ENCODE measurements at places on chromosomes 7 and 10. TPM values are rescaled to one million over a fixed set of nuclear protein-coding genes. Genes with fewer than 3 reads are reported as not detected.

MMP21 gene
- total RNA-seq, result not detected

SLC16A12 gene
- 26.7 TPM for total RNA-seq

CACNB2 gene
- 12.5 TPM for total RNA-seq

HPSE2 gene
- total RNA-seq, result not detected

PRPF18 gene
- total RNA-seq, result 22.8 TPM

SPDYE6 gene
- total RNA-seq, result not detected

VPS26A gene
- 17.1 TPM for total RNA-seq

HOXA9 gene
- not detected for total RNA-seq

LGI1 gene
- not detected for total RNA-seq

OR2A5 gene
- not detected for total RNA-seq

C7orf57 gene
- not detected for total RNA-seq

MRC1 gene
- total RNA-seq, result 19.5 TPM

ENKUR gene
- not detected for total RNA-seq

DNA sequence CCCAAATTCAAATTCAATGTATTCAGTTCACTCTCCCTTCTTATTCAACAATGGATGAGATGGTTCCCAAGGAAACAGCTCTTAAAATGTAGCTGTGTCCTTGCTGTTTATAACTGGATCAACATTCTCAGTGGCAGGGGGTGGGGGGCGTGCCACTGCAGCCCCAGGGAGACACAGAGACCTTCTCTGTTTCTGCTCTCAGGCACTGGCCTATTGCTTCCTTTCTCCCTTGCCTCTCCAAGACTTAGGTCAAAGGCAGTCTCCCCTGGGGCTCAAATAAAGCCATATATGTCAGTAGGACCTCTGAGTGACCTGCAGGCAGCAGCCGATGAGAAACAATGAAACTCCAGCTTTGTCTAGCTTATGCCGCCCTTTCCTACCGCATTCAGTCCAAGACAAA lies 20.7 kb downstream of the VSTM4 start:
- DNase-seq, result no peak

DNA sequence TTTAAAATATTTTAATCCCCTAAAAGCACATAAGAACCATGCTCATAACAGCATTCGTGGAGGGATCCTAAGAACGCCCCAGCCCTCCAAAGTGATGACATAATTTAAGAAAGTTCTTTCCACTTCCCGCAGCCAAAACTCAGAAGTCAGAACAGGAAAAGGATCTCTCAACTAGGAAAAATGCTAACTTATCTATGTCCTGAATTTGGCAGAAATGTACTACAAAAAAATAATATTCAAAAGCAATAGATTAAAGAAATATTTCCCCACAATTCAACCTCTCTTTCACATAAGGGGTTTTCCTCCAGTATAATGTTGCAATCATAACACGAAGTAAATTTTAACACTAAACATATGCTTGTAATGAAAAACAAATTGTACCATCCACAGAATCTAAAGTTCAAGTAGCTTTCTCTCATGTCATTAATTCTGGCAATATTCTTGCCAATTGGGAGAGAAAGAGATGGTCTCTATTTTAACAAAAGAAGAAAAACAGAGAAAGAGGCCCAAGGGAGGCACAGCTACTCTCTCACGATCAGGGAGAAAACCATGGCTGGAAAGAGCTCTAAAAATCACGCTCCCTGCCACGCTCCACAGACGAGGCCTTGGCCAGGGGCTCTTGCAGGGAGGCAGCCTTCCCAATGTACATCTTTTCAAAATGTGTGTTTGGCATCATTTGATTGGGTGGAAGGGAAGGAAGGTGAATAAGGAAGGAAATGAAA lies 22.9 kb downstream of the ASB13 start:
- no peak for DNase-seq

GRCh38 chr7:158707610-158708009 lies 3.0 kb upstream of the NCAPG2 start:
- no peak for DNase-seq

DNA sequence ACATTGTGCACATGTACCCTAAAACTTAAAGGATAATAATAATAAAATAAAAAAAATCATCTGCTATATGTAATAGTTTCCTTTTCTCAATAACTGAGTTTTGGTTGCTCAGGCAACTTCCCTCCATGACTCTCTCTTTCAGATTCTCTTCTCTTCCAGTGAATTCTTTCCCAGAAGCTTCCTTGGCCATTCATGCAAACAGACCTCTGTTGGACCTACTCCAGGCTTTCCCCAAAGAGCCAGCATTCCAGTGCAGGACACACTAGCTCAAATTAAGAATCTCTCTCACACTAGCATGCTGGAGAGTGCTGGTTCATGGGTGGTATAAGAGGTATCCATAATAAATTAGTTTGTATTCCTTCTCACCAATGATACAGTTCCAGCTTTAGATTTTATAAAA lies 31.0 kb upstream of the ZEB1 start:
- DNase-seq, result no peak

GRCh38 chr7:30880125-30880720 lies 31.4 kb upstream of the AQP1 start:
- DNase-seq, result no peak

- no peak for DNase-seq
These were observed 606.2 kb upstream of the TEX47 start for GRCh38 chr7:89401690-89402089.

DNA sequence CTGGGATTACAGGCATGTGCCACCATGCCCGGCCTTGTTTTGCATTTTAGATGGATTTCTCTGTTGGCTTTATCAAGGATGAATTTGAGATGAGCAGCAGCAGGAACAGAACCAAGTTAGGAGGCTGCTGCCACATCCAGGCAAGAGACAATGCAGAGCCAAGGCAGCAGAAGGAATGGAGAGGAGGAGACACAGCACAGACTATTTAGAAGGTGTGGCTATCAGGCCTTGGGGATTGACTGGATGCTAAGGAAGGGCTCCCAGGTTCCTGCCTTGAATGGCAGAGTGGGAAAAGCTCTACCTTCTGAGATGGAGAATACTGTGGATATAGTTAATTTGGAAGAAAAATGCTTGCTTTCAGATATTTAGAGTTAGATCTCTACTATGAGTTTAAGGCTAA lies 484.7 kb upstream of the C7orf33 start:
- no peak for DNase-seq

- no peak for DNase-seq
These were observed 350.2 kb downstream of the GATA3 start for GRCh38 chr10:8404721-8405120.

- DNase-seq, result no peak
These were observed 72.6 kb downstream of the PDSS1 start for GRCh38 chr10:26770069-26770468.

- no peak for DNase-seq
These were observed 31.8 kb downstream of the EZH2 start for GRCh38 chr7:148852272-148852671.

GRCh38 chr7:84251277-84251781 lies 56.7 kb upstream of the SEMA3A start:
- no peak for DNase-seq

DNA sequence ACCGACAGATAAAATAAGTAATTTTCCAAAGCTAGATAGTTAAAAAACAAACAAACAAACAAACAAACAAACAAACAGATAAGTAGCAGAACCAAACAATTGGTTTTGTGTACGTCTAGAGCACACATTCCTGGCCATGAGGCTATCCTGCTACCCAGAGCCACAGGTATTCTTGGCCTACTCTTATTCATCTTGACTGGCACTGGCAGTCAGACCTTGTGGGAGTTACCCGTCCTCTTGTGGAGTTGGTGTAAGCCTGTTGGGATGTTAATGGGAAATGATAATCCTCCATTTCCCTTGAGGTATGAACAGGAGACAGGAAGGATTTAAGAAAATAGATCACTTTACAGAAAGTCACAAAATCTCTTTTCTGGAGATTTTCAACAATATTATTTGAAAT lies 142.4 kb upstream of the MEOX2 start:
- no peak for DNase-seq

DNA sequence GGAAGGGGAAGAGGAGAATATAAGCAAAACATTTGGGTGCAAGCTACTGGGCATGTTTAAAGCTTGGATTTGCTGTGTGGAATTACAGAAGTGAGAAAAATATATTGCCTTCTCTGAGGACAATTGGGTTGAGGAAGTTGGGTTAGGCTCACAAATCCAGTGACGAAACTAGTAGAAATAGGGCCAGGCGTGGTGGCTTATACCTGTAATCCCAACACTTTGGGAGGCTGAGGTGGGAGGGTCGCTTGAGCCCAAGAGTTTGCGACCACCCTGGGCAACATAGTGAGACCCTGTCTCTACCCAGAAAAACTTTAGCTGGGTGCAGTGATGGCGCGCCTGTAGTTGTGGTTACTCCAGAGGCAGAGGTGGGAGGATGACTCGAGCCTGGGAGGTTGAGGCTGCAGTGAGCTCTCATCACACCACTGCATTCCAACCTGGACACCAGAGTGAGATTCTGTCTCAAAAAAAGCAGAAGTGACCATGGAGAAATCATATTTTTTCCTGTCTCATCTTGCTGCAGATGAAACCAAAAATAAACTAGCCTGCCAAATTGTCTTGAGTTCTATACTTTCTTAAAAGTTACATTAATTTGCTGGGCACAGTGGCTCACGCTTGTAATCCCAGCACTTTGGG lies 22.4 kb downstream of the NRBF2 start:
- DNase-seq, result no peak

DNA sequence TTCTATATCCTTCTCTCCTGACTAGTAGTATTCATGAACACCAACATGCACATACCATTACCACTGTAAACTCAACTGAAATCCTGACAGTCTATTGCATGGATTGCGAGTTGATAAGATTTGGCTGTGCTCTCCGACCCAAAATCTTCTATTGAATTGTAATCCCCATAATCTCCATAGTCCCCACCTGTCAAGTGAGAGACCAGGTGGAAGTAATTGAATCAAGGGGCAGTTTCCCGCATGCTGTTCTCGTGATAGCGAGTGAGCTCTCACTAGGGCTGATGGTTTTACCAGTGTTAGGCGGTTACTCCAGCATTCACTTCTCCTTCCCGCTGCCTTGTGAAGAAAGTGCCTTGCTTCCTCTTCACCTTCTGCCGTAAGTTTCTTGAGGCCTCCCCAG lies 261.8 kb downstream of the PHF14 start:
- no peak for DNase-seq

DNA sequence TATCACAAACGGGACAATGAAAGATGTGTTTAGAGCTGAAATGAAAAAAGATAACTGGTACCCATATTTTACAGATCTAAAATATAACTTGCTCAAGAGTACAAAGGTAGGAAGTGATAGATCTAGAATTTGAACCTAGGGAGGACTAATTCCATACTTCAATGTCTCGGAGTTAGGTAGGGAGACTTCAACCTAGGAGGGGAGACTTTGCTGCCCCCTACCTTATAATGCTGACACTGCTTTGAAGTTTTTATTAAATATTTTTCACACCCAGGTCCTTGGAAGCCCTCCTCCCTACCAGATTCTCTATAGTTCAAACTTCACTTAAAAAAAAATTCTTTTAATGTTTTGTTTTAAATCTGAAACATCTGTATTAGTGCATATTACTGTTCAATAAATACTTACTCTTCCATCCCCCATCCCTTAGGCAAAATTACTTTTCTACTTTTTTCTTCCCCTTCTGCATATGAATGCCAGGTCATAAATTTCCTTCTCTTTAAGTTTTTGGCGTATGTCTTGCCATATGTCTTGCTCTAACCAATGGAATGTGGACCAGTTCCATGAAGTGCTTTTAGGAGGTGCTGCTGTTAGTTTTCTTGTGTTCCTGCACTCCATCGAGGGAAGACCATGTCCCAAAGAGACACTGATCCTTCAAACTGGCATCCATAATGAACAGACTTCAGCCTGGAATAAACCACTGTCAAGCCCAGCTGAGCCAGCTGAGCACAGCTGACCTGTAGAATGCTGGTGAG lies 57.8 kb downstream of the MICU1 start:
- no peak for DNase-seq

GRCh38 chr10:51204701-51205100 lies 130.4 kb downstream of the PRKG1 start:
- no peak for DNase-seq

DNA sequence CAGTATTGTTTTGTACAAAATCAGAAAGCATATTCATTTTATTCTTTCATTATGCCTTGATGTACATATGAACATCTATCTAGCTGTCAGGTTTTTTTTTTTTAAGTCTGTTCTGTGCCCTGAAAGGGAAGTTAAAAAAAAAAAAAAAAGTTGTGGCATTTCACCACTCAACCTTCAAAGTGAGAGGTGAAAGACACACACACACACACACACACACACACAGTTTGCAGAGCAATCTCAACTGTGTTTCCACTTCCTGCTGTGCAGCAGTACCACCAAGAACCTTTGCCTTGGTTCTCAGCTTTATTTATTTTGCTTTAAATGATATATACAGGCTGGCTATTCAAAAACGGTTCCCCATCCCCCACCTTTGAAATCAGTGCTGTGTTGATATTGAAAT lies 955.6 kb downstream of the GATA3 start:
- no peak for DNase-seq

- DNase-seq, result no peak
These were observed 328.4 kb upstream of the C7orf33 start for GRCh38 chr7:148261996-148262688.

DNA sequence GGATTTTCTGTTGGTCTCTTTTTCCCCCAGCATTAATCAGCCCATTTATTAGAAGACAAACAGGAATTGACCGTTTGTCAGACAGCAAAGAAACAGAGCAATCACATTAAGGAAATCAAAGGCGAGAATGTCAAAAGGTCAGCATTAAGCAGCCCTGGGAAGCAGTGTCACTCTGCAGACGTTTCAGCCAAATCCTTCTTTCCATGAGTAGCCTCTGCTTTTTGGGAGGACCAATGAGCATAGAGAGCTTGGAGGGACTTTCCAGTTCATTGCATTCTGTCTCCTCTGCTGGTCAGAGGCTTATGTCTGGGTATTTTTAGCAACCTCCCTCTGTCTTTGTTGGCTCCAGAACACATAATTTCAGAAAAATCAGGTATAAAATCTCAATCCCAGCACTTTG lies 481.4 kb downstream of the GALNT17 start:
- DNase-seq, result no peak

GRCh38 chr10:84398696-84399095 lies 70.3 kb downstream of the CCSER2 start:
- no peak for DNase-seq

DNA sequence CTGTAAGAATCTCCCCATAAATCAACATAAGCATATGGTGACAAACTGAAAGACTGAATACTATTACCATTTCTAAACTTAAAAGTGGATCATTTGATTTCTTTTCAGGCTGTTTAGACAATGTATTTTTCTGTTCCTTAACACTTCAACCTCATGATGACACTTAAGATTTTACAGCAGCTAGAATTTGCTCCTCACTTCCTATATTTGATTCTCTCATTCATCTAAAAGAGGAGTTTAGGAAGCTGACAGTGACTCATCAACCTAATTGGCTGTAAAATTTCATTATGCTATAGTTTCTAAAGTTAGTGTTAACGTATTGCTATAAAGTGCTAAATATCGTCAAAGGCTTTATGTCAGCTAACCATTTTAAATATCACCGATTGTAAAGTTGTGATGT lies 478.7 kb downstream of the GRM8 start:
- DNase-seq, result no peak
